ENCODE measurements at places on chromosomes 11 and 22. TPM values are rescaled to one million over a fixed set of nuclear protein-coding genes. Genes with fewer than 3 reads are reported as not detected.

SULT4A1 gene
- 0.33 TPM for polyA plus RNA-seq

WBP2NL gene
- polyA plus RNA-seq, result 0.04 TPM

TYR gene
- polyA plus RNA-seq, result 0.03 TPM

VWA5A gene
- polyA plus RNA-seq, result 29.7 TPM

TRIM49D1 gene
- polyA plus RNA-seq, result not detected

RRM1 gene
- polyA plus RNA-seq, result 30.6 TPM

SHISA8 gene
- not detected for polyA plus RNA-seq

C11orf86 gene
- not detected for polyA plus RNA-seq

TRIM51 gene
- not detected for polyA plus RNA-seq

ASRGL1 gene
- polyA plus RNA-seq, result 0.14 TPM

DDI1 gene
- not detected for polyA plus RNA-seq

- no peak overlapping the region for H3K27ac ChIP-seq
- no peaks in the 10 kb centered on the region for H3K36me3 ChIP-seq
- H3K4me3 ChIP-seq, result no peak overlapping the region
- H3K4me1 ChIP-seq, result no peaks in the 10 kb centered on the region
- no peaks in the 10 kb centered on the region for H3K27me3 ChIP-seq
- no peak for DNase-seq
These were observed 1299.3 kb downstream of the TBC1D22A start for GRCh38 chr22:48061726-48062125.

DNA sequence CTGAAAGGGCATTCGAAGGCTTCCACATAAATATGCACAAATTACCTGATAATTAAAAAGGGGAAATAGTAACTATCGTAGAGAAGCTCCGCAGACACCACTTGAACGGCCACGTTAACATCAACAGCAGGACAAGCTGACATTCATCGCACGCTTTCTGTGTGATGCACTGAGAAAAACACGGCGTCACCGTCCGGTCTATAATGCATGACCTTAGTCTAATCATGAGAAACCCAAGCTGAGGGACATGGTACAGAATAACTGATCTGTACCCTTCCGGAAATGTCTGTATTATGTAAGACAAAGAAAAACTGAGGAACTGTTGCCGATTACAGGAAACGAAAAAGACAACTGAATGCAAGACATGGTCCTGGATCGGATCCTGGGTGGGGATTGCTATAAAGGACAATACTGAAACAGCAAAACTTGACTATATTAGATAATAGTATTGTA is 678 bp upstream of the RANGAP1 start:
- peak overlapping the region; percentile 83 for H3K27ac ChIP-seq
- H3K27me3 ChIP-seq, result no peaks in the 10 kb centered on the region
- H3K4me3 ChIP-seq, result peak overlapping the region; percentile 60
- no peak for DNase-seq
- peaks cover 57% of the 10 kb centered on the region for H3K4me1 ChIP-seq

DNA sequence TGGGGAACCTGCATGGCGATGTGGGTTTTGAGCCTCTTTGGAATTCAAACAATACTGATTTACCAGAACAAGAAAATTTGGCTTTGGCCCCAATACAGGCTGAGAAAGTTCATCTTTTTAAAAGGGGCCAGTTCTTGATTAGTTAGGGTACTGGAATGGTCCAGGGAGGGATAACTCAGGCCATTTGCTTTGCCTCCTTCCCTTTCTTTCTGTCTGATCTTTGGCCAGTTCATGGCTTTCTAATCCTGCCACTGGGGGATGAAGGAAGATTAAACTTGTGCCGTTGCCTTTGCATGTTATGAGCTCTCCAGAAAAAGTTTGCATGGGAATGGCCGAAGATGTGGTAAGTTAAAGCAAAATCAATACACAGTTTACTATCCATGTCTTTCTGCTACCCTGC is 78.4 kb downstream of the ADAMTS15 start:
- H3K4me3 ChIP-seq, result no peak overlapping the region
- no peaks in the 10 kb centered on the region for H3K27me3 ChIP-seq
- peaks cover 20% of the 10 kb centered on the region for H3K4me1 ChIP-seq
- no peak overlapping the region for H3K27ac ChIP-seq

- H3K27me3 ChIP-seq, result no peaks in the 10 kb centered on the region
- H3K27ac ChIP-seq, result no peak overlapping the region
- DNase-seq, result no peak
- H3K4me1 ChIP-seq, result peaks cover 18% of the 10 kb centered on the region
- peaks cover 21% of the 10 kb centered on the region for H3K36me3 ChIP-seq
These were observed 14.3 kb downstream of the ARFGAP3 start for GRCh38 chr22:42842658-42843370.

DNA sequence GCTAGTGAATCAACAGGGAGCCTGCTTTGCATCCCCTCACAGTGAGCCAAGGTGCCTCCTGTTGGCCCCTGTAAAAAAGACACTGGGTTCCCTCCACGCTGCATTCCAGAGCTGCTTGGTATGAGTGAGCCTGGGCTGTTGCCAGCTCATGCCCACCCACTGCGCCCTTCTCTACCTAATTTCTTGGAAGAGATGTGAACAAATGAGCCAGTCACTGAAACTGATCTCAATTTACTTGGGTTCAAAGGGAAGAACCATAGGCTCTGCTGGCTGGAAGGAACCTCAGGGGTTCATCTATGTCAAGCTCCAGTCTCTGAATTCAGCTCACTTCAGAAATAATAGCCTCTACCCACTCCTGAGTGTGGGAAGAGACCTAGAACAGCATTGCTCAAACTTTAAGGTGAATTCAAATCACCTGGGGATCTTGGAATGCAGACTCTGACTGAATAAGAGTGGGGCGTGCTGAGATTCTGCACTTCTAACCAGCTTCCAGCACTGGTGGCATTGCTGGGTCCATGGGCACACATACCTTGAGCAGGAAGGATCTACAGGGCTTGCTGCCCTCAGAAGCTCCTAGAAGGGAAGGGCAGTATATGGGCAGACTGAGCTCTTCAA is 5.4 kb upstream of the TMPRSS4 start:
- H3K27me3 ChIP-seq, result no peaks in the 10 kb centered on the region
- H3K27ac ChIP-seq, result no peak overlapping the region
- DNase-seq, result no peak
- no peaks in the 10 kb centered on the region for H3K36me3 ChIP-seq

- peaks cover 47% of the 10 kb centered on the region for H3K4me1 ChIP-seq
- no peak overlapping the region for H3K4me3 ChIP-seq
- no peak for DNase-seq
- no peaks in the 10 kb centered on the region for H3K27me3 ChIP-seq
These were observed 18.4 kb downstream of the BCL9L start for GRCh38 chr11:118907051-118908042.

- no peaks in the 10 kb centered on the region for H3K27me3 ChIP-seq
- no peak for DNase-seq
- no peaks in the 10 kb centered on the region for H3K4me1 ChIP-seq
These were observed 184.9 kb downstream of the CASP12 start for GRCh38 chr11:104713401-104713800.

- H3K27ac ChIP-seq, result no peak overlapping the region
- peaks cover 2% of the 10 kb centered on the region for H3K27me3 ChIP-seq
- H3K4me3 ChIP-seq, result no peak overlapping the region
- no peaks in the 10 kb centered on the region for H3K36me3 ChIP-seq
- H3K4me1 ChIP-seq, result peaks cover under 1% of the 10 kb centered on the region
These were observed 91.8 kb upstream of the CLDN5 start for GRCh38 chr22:19615867-19616581.

DNA sequence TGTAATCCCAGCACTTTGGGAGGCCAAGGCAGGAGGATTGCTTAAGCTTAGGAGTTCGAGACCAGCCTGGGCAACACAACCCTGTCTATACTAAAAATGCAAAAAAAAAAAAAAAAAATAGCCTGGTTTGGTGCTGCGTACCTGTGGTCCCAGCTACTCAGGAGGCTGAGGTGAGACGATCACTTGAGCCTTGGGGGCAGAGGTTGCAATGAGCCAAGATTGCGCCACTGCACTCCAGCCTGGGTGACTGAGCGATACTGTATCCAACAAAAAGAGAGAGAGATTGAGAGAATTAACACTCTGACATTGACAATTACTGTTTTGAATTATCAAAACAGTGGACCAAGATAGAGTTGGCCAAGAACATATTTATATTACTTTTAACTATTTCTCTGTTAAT is 53.7 kb downstream of the SIK2 start:
- no peaks in the 10 kb centered on the region for H3K36me3 ChIP-seq
- no peak for DNase-seq
- no peaks in the 10 kb centered on the region for H3K27me3 ChIP-seq
- peaks cover 15% of the 10 kb centered on the region for H3K4me1 ChIP-seq

DNA sequence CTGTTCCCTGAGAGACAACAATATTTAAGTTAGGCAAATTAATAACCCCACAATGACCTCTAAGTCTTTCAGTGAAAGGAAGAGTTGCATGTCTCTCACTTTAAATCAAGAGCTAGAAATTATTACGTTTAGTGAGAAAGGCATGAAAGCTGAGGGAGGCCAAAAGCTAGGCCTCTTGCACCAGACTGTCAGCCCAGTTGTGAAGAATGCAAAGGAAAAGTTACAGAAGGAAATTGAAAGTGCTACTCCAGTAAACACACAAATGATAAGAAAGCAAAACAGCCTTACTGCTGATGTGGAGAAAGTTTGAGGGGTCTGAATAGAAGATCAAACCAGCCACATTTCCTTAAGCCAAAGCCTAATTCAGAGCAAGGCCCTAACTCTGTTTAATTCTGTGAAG is 45.0 kb downstream of the BBOX1 start:
- H3K27me3 ChIP-seq, result no peaks in the 10 kb centered on the region
- DNase-seq, result no peak
- no peak overlapping the region for H3K4me3 ChIP-seq
- H3K27ac ChIP-seq, result peak overlapping the region; percentile 39
- peaks cover 31% of the 10 kb centered on the region for H3K4me1 ChIP-seq
- H3K36me3 ChIP-seq, result no peaks in the 10 kb centered on the region

DNA sequence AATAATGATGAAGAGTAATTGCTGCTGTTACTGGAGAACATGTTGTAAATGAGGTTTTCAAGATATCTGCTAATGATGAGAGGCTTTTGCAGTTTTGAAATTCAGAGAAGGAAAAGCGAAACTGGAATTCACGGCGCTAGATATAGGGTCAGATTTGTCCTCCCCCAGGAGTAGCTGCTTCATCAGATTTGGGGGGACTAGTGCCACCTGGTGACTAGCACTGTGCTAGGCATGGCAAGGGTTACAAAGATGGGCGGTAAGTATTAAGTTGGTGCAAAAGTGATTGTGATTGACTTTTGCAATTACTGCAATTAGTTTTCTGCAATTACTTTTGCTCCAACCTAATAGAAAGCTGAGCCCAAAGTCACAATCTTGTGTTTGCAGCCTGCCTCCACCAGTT is 879.9 kb upstream of the TENM4 start:
- no peak overlapping the region for H3K27ac ChIP-seq
- H3K27me3 ChIP-seq, result no peaks in the 10 kb centered on the region
- DNase-seq, result no peak
- peaks cover 1% of the 10 kb centered on the region for H3K4me1 ChIP-seq
- no peaks in the 10 kb centered on the region for H3K36me3 ChIP-seq

- H3K36me3 ChIP-seq, result no peaks in the 10 kb centered on the region
- no peak overlapping the region for H3K27ac ChIP-seq
- DNase-seq, result no peak
- no peaks in the 10 kb centered on the region for H3K27me3 ChIP-seq
These were observed 11.2 kb downstream of the KREMEN1 start for GRCh38 chr22:29083933-29084591.

DNA sequence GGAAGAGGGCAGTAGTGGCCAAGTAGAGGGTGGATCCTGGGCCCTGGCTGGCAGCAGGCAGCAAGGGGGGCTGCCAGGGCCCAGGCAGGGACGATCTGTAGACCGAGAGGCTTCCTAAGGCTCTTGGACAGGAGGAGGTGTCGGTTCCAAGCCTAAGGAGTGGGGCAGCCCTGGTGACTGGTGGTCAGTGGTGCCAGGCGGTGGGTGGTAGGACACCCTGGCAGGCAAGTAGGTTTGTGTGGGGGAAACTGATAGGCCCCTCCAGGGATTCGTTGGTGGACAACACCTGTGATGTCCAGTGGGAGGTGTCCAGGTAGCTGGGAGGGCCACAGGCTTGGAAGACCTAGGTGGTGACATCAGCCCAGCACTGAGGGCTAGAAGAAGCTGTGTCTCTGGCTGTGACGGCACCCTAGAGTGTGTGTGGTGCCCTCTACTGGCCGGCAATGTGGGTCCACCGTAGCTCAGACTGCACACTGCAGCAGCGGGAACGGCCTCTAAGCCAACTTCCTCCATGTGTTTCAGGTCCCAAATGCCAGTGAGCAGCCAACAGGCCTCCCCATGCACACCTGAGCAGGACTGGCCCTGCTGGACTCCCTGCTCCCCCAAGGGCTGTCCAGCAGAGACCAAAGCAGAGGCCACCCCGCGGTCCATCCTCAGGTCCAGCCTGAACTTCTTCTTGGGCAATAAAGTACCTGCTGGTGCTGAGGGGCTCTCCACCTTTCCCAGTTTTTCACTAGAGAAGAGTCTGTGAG is 9.4 kb upstream of the SAMM50 start:
- H3K27me3 ChIP-seq, result no peaks in the 10 kb centered on the region
- H3K27ac ChIP-seq, result peak overlapping the region; percentile 55
- peaks cover 18% of the 10 kb centered on the region for H3K4me1 ChIP-seq
- no peak for DNase-seq
- peaks cover 7% of the 10 kb centered on the region for H3K36me3 ChIP-seq

GRCh38 chr11:112958670-112959069 is 2.5 kb upstream of the NCAM1 start:
- no peaks in the 10 kb centered on the region for H3K36me3 ChIP-seq
- peaks cover 4% of the 10 kb centered on the region for H3K4me1 ChIP-seq
- DNase-seq, result no peak
- H3K27ac ChIP-seq, result no peak overlapping the region

DNA sequence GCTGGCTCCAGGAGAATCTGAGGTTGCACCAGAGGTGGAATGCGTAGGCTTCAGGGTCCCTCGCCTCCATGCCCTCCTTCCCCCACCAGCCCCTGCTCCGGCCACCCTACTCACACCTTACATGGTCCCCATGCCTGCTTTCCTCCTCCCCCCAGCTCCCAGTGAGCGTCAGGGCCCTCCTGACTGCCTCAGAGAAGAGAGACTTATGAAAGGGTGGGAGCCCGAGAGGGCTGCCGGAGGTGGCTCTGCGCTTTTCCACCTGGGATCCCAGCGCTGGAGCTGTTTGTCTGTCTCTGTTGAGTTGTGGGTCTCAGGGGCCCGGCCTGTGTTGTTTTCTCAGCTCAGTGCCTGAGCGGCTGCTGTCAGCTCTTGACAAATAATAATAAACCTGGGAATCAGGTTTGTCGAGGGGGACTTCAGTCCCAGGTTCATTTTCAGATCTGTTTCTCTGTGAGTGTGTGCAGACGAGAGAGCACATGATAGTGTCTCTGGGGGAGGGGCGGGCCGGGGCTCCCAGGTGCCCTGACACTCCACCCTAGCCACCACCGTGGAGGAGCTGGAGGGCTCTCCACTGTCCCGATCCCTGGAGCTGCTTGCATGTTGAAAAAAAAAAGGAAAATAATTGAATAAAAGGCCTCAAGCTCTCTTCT is 153.7 kb downstream of the FEZ1 start:
- H3K4me1 ChIP-seq, result no peaks in the 10 kb centered on the region
- H3K27ac ChIP-seq, result no peak overlapping the region
- peaks cover 11% of the 10 kb centered on the region for H3K27me3 ChIP-seq

GRCh38 chr11:106101819-106102218 is 24.4 kb downstream of the AASDHPPT start:
- H3K27ac ChIP-seq, result no peak overlapping the region
- H3K4me1 ChIP-seq, result no peaks in the 10 kb centered on the region
- no peak overlapping the region for H3K4me3 ChIP-seq

DNA sequence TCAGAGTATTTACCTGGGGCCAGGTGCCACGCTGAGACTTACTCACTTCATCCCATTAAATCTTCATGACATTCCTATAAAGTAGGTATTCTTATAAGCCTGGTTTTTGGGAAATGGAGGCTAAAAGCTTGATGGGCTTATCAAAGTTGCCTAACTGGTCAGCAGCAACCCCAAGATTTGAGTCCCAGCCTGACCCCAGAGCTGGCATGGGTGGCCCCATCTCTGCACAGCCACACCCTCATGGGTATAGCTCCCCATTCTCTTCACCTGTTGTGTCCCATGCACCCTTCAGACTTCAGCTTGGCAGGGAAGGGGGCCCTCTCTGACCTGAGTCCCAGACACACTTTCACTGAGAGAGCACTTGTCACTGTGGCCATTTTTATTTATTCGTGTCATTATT is 37.4 kb upstream of the TP53I11 start:
- H3K27ac ChIP-seq, result no peak overlapping the region
- no peaks in the 10 kb centered on the region for H3K27me3 ChIP-seq
- no peaks in the 10 kb centered on the region for H3K36me3 ChIP-seq
